ENCODE measurements at places on chromosomes 16 and 17.

DNA sequence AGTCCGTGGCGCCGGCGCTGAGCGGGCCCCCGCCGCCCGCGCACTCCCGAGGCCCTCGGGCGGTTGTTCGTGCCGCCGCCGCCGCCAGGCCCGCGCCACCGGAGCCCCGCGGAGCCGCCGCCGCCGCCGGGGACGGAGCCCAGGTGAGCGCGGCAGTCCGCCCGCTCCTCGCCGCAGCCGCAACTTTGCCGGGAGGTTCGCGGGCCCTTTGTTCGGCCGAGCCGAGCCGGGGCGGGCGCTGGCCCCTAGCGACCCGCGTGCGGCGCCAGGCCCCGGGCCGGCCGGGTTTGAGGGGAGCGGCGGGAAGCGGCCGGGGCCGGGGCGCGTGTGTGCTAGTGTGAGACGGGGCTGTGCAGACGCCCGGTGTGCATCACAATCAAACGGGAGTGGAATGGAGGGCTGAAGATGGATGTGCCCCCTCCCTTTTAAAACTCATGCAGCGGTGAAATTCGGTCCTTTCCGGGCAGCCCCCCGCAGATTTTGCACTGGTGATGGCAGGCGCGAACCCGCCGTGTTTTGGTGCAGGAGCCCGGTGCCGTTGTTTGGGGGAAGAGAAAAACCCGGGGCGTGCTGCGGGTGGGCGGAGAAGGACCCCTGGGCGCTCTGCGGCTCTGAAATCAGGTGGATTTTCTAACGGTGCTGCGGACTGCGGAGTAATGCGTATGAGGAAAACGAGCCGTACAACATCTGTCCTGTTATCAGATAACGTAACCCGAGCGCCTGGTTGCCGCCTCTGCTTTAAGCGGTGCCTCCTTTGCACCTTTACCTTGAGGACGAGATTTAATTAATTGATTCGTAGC, 823 bp downstream of the TNRC6C start:
- peak; percentile 59 for DNase-seq

DNA sequence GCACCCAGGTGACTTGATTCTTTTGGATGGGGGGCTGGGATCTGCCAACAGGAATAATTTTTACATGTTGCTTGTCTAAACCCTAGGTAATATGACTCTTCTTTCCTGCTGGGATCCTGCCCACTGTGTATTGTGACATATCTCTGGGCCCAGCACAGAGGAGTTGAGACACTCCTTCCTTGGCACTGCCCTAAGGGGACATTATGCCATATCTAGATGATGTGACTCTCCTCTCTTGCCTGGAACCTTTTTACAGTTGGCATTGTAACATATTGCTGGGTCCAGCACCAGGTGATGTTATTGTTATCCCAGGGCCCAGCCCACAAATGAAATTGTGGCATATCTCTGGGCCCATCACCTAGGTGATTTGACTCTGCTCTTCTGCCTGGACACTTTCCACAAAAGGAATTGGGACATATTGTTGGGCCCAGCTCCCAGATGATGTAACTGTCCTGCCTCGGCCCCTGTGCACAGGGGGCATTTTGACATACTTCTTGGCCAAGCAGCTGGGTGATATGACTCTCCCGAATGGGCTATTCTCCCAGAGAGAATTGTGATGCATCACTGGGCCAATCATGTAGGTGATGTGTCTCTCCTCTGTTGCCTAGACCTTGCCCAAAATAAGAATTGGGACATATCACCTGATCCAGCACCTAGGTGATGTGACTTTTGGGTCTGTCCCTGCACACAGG, 1837.7 kb downstream of the TP53TG3F start:
- DNase-seq = no peak

- DNase-seq = peak; percentile 23
Measured at GRCh38 chr17:29972277-29972676, 30.8 kb downstream of the EFCAB5 start.

- DNase-seq = no peak
Measured at GRCh38 chr17:6380915-6381438, 53.9 kb downstream of the AIPL1 start.

DNA sequence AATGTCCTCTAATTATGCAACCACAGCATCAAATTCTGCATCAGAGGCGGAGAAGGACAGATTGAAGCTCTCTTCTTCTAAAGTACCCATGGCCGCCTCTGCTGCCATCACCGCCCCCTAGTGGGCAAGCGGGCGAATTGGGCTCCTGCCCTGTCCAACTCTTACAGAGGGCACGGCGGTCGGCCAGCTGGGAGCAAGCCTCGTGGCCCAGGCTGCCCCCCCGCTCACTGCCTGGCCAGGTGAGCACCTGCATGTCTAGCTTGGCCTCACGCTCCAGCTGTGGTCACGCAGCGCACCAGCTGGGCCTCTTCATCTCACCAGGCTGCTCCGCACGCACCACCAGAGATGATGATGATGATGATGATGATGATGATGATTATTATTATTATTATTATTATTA, 146.1 kb upstream of the TOM1L1 start:
- peak; percentile 44 for DNase-seq

DNA sequence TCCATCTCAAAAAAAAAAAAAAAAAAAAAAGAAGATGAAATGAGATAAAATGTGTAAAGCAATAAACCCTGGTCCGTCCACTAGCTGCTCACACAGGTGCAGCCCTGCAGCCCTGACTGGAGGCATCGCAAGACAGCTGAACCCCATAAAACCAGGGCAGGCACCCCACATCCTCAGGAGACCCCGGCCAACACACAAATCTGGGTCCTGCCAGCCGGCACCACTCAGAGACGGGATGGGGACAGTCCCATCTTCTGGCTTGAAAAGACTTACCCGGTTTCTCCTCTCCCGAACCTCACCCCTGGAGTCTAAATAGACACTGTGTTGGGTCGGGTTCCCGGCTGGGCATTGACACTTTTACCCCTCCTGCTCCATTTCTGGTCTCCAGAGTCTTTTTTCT, 52.7 kb upstream of the TNRC6C start:
- DNase-seq = no peak

DNA sequence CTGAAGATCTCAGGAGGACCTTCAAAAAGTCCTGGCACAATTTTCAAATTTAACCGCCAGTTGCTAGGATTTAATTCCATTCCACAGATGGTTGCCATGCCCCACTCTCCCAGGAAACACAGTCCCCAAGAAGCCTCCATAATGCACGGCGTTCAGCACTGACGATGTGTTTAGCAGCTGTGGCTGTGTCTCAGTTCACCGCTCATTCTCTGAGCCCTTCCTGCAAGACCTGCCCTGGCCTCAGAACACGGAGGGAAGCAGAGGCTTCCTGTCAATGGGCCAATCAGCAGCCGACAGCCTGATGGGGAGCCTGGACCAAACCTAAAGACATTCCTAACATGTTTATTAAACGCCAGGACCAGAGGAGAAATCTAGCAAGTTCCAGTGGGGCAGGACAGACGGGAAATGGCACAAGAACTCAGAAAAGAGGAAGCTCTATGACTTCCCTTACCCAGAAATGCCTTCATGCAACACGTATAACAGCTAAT, 4.9 kb downstream of the MYLK3 start:
- DNase-seq = peak; percentile 23

DNA sequence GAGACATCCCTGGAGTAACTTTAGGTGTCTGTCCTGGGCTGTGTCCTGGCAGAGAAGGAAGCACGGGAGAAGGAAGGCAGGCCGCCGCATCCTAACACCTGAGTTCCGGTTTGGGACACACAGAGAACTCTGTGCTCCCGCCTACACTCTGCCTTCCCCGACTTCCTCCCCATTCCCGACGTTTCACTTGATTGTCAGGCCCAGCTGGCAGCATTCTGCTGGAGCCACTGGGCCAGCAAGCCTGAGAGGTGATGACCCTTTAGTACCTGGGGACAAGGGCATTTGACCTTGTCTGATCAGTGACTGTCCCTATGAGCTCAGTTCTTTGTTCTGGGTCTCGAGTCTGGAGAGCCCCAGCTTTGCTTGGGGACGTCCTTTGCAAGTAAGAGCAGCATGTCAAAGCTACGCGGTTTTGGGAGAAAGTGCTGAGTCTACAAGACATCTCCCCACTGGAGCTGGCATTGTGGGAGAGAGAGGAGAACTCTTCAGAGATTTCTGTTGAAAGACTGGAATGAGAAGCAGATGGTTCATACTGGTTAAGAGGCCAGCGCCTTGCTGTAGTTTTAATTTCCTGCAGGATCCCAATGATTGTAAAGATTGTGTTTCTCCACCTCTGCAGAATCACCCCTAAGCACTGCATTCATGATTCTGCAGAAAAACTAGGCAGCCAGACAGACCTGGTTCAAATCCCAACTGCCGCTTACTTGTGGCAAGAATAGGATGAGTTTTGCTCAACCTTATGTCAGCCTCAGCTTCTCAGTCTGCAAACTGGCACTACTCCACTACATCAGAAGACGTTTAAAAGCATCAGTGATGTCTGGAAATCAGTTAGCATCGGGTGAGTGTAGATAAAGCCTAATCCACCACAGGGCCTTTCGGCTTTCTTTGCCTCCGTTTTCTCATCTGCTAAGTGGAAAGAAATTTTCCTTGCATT, 20.6 kb downstream of the ABAT start:
- no peak for DNase-seq

- DNase-seq = no peak
Measured at GRCh38 chr17:6097005-6097279, 26.8 kb downstream of the WSCD1 start.

DNA sequence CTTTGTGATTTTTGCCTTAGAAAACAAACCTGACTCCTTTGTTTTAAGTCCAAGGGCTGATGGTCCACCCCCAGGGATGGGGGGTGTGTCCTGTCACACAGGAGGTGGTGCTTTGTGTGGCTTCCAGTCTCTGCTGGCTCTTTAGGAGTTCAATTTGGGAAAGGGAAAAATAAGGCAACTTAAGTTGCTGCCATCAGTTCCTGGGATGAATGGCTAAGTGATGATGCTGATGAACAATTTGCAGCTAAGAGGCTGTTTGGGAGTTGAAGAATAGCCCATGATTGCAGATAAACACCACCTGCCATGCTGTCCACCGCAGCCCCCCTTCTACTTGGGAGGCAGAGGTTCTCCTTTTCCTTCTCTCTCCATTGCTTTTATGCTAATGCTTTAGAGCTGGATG, 40.2 kb downstream of the ARL4D start:
- DNase-seq = no peak

- DNase-seq = no peak
Measured at GRCh38 chr17:38602956-38603785, 2.6 kb downstream of the SRCIN1 start.

DNA sequence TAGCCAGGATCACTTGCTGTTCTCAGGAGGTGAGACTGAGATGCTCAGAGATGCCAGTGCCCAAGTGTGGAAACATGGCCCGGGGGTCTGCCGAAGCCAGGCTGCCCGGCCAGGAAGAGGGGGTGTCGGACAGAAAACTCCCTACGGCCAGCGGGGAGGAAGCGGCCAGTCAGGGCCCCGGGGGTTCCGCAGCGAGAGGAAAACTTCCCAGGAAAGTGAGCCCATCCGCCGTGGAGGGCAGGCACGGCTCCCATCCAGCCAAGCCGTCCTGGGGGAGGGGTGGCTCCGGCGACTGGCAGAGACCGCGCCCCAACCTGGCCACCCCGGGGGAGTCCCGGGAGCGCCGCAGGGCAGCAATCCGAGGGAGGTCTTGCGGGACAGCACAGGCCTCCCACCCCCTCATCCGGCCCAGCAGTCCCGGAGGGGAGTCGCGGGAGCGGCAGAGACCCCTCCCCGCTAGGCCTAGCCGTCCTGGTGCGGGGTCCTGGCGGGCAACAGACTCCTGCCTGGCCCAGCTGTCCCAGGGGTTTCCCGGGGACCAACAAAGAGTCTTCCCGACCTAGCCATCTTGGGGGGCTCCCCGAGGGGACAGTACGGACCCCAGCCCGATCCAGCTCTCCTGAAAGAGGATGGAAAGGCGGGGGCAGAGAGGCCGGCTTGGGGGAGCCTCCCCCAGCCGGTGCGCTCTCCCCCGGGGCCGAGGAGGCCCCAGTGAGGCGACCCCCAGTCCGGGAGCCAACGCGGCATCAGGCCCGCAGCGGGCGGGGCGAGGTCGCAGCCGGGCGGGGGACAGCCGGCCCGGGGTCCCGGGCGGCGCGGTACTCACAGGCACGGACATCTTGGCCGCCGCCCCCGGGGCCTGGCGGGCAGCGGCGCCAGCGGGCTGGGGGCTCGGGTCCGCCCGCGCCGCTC, 13.8 kb upstream of the BCAR1 start:
- peak; percentile 54 for DNase-seq

GRCh38 chr17:35460354-35460851, 11.8 kb upstream of the SLFN13 start:
- peak; percentile 96 for DNase-seq

- DNase-seq = no peak
Measured at GRCh38 chr17:60888812-60889709, 211.4 kb downstream of the BCAS3 start.

DNA sequence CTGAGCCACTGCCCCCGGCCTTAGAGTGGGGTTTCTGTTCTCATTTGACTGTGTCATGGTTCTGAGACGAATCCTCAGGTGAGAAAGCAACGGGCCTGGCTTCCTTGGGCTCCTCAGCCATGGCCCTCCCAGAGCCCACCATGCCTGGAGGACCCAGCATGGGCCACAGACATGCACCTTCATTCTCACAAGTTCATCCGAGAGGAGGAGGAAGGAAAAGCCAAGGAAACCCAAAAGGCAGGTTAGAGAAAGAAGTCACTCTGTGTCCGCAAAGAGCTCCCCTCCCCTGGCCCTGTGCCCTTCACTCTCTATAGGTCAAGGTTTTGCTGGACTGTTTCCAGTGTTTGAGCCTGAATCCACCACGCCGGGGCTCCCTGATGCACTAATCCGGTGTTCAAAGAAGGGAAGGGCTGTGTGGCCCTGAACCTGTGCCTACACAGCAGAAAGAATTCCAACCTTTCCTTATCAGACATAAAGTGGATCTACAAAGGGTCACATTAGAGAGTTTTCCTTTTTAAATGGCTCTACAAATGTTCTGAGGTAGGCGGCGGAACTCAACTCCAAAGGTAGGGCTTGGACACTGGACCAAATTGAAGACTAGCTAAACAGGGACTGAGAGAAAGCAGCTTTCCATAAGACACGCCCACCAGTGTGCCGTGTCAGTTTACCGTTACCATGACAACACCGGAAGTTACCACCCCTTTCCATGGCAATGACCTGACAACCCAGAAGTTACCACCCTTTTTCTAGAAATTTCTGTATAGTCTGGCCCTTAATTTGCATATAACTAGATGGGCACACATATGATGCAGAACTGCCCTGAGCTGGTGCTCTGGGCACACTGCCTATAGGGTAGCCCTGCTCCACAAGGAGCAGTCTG, 15.9 kb upstream of the PECAM1 start:
- DNase-seq = peak; percentile 36

DNA sequence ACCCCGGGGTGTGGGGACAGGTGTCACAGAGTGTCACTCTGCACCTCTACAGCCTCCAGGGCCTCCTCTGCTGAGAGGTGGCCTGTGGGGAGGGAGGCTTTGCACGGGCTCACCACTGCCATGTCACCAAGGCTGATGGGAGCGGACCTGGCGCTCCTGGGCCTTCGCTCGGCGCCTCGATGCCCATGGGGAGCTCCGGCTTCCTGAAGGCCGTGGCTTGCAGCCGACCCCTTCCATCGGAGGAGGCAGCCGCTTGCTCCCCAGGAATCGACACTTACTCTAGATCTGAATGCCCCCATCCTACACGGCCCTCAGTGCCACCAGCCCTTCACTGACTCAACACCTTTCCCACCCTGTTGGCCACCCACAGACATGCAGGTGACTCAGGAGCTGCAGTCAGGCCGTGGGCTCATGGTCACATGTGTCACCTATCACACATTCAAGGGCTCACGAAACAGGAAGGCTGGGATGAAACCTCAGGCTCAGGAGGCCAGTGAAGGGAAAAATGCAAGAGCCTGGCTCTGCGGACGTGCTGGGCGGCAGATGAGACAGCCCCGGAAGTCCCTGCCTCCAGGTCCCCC, 11.9 kb downstream of the LGALS3BP start:
- no peak for DNase-seq

GRCh38 chr17:39000021-39000601, 32.9 kb upstream of the FBXO47 start:
- DNase-seq = no peak
